ENCODE measurements at places on chromosomes 5 and 9.

GRCh38 chr5:14869668-14870164, 1.9 kb downstream of the ANKH start:
- DNase-seq = no peak

- no peak for DNase-seq
Measured at GRCh38 chr5:154478224-154478565, at the start of gene HAND1. HAND1 (minus strand) TSS chr5:154478227; CDS start chr5:154478008, 219 bp downstream.

- DNase-seq = peak; percentile 40
Measured at GRCh38 chr5:88480245-88480644, 211.6 kb upstream of the TMEM161B start.

DNA sequence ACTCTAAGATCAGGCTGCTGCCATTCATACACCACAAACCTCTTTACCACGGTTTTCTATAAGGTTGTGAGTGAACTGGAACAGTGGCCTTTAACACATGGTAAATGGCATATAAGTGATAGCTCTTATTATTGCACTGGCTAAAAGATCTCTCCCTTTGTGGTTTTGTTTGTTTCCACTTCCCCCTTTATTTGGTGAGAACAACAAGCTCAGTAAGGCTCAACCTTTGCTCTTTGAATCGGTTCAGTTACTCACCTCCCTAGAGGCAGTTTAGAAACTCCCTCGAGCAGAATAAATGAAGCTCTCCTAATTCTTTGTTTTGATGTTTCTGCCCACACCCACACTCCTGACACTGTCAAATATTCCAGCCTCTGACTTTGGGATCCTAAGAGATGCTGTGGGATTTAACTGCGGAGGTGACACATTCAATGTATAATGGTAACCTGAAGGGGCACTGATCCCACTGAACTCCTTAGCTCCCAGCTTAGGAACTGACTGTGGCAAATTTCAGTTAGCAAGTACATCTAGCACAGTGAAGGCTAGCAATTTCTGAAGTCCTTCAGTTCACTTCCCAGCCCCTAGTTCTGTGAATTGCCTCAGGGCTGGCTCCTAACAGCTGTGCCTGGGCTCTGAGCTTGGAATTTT, 22.5 kb upstream of the RAD23B start:
- DNase-seq = no peak

GRCh38 chr9:130225071-130225470, 40.5 kb upstream of the HMCN2 start:
- no peak for DNase-seq

DNA sequence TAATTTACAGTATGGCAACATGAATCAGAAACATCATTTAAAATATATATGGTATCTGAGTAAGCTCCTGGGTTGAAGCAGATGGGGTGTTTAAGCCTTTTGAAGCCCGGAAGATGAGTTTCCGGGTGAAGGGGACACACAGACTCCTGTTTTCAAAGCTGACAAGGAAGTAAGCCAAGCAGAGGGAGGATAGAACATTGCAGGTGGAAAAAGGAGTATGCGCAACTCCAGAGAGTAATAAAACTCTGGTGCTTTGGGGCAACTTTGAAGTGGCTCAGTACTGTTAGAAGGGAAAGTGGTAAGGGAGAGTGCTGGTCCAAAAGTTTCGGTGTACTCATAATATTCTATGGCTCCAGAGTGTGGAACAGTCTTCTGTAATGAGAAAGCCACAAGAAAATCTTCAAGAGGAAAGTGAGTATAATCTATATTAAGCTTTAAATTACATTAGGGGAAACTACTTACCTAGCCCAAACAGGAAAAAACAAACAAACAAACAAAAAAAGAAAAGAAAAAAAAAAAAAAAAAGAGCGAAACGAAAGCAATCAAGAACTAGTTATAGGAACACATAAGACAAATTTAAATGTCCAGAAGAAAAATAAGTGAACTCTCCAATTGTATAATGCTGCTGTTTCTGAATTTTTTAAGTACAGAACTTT, 2.3 kb upstream of the ST8SIA4 start:
- DNase-seq = no peak

DNA sequence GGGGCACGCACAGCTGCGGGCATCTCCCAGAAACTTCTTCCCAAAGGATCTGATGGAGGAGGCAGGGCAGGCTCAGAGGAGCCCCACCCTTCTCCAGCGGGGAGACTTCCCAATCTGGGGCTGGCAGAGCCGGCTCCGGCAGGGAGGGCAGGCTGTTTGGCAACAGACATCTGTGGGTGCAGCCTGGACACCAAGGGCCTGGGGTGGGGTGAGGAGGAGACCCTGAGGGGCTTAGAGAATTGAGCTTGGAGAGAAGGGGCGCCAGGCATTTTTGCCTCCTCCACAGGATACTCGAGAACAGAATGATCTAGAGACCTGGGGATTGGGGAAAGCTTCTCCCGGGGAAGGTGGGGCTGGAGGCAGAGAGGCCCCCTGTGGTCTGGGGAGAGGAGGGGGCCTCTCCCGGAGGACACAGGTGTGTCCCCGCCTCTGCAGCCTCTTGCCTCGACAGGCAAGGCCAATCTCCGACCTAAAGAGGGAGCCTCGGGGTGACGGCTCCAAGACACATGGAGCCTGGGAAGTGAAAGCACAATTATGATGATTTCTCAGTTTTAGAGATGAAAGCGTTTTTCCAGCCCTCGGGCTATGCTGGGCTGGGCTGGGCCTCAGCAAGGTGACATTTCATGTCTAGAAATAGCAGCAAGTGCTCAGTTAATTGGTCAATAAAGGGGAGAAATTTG, 8.4 kb downstream of the LHX3 start:
- DNase-seq = no peak

- no peak for DNase-seq
Measured at GRCh38 chr5:29853711-29854220, 1339.7 kb upstream of the CDH6 start.

- no peak for DNase-seq
Measured at GRCh38 chr5:6623228-6623627, 9.6 kb downstream of the NSUN2 start.

All from Ammon's horn (tissue), 1 donor.